ENCODE measurements at places on chromosomes 2 and 18.

DNA sequence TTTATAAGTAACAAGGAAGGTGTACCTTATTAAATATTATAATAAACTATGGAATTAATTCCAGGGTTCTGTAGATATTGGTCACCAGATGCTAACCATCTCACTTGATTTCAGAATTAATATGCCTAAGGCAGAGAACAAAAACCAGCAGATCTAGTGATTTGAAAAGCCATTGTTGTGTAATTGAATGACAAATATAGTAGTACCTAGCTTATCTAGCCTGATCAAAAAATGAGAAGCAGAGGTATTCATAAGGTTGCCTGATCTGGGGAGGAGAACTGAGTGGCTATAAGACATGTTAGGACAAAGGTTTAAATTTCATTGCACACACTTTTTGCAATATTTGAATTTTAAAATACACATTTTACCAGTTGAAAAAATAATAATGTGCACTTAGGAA lies 132.0 kb upstream of the UBE2E3 start:
- no peak for DNase-seq

- DNase-seq: no peak
Observed at GRCh38 chr2:2018713-2019410, 274.5 kb upstream of the PXDN start.

DNA sequence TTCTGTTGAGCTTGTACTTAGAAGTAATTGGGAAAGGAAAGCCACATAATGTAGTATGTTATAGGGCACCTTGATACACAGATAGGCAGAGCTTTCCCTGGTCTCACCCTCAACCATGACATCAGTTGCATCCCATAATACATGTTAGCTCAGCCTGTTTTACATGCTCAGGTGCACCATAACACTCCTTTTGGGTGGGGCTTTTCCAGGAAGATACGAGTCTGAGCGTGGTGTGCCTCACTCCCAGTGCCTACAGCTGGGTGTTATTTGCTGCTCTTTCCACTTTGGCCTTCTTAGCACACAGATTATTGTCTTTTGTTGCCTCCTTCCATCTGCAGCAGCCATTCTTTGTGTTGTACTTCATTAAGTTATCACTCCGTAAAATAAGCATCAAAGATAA lies 11.9 kb downstream of the TTC39C start:
- no peak for DNase-seq

- DNase-seq: no peak
Observed at GRCh38 chr2:219344751-219345430, 12.3 kb upstream of the RESP18 start.

DNA sequence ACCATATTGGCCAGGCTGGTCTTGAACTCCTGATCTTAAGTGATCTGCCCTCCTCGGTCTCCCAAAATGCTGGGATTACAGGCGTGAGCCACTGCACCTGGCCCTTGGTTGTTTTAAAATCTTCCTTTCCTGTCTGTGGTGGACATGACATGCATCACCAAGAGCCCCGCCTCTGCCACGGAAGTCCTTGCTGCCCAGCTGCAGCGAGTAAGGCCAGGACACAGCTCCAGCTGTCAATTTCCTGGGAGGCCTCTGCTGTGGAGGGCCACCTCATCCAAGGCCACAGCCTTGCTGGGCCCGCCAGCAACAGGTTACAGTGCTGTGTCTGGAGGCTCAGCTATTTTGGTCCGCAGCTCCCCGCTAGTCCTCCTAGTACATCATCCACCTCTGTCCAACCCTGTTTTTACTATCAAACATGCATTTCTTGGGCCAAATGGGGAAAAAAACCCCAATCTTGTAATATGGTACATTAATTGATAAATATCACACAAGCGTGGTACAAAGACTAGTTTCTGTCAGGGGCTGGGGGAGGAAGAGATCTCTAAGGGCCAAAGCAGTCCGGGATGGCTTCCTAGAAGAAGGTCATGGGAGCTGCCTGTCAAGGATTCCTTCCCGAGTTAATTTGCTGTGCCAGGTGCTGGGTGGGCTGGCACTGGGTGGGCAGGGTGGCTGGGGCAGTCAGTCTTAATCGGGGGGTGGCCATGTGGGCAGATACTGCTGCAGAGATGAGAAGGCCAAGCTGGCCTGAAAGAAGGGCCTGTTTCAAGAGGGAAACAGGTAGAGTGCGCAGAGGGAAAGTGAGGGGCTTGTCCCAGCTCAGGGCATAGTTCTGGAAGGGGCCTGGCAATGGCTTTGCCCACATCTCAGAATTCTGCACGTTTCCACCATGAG lies 100.5 kb downstream of the INHBB start:
- no peak for DNase-seq

DNA sequence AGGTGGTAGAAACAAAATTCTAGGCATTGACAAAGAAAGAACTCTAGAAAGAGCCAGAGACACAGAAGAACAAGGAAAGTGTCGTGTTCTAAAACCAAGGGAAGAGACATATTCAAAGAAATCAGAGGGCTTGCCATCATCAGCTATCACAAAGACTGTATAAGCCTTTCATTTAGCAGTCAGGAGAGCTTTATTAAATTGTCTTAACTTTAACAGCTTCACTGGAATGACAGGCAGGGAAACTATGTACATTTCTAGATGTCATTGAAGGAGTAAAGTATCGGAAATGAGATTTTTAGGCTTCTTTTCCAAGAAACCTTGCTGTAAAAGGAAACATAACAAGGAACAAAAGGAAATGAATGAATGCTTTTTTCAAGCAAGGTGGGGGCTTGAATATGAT lies 15.8 kb downstream of the KYNU start:
- no peak for DNase-seq

DNA sequence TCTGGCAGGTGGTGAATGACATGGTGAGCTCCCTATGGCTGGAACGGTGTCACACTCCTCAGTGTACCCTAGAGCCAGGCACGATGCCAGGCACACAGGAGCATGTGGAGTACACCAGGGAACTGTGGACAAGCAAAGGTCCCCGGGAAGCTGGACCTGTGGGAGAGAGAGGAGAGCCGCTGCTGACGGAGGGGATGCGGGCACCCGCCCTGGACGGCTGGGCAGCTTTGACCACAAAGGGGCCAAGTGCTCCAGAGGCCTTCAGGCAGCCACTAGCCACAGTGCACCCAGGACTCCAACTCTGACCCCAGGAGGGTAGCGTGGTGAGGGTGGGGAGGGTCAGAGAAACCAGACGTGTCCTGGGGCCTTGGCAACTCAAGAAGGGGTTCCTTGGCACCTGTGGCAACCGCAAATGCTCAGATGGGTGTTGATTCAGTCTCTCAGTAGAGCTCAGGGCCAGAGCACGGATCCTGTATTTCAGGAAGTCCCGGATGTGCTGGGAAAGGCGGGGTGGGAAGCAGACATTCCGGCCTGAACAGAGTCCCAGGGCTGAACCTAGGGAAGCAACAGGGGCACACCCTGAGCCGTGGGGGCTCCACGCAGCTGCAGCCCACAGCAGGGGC lies 2.3 kb upstream of the MAB21L4 start:
- no peak for DNase-seq

- no peak for DNase-seq
Observed at GRCh38 chr2:146128216-146128615, 1608.3 kb upstream of the ZEB2 start.

GRCh38 chr2:205965707-205966106 lies 120.3 kb downstream of the INO80D start:
- DNase-seq: no peak

GRCh38 chr2:235591921-235592320 lies 98.1 kb downstream of the AGAP1 start:
- no peak for DNase-seq

GRCh38 chr18:48003426-48004349 lies 73.2 kb upstream of the SMAD2 start:
- DNase-seq: no peak

GRCh38 chr2:215754546-215754945 lies 258.8 kb downstream of the MREG start:
- DNase-seq: no peak

GRCh38 chr2:120369250-120369649 lies 23.3 kb downstream of the INHBB start:
- no peak for DNase-seq

DNA sequence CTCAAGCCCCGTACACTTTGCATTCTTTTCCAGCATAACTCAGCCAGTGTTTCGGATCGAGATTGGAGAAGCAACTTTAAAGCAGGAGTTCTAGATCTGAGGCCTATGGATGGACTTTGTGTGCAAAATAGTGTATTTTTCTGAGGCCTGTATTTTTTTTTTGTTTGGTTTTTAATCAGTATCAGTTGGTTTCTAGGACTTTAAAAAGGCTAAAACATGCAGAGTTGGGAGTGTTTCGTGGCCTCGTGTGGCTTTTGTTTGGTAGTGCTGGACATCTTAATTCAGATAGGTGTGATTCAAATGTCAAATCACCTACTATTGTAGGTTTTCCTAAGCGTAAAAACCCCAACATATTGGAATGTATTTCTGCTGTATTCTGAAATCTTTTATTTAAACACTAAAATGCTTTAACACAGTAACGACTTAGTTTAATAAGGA lies 282 bp upstream of the PUS10 start:
- no peak for DNase-seq

DNA sequence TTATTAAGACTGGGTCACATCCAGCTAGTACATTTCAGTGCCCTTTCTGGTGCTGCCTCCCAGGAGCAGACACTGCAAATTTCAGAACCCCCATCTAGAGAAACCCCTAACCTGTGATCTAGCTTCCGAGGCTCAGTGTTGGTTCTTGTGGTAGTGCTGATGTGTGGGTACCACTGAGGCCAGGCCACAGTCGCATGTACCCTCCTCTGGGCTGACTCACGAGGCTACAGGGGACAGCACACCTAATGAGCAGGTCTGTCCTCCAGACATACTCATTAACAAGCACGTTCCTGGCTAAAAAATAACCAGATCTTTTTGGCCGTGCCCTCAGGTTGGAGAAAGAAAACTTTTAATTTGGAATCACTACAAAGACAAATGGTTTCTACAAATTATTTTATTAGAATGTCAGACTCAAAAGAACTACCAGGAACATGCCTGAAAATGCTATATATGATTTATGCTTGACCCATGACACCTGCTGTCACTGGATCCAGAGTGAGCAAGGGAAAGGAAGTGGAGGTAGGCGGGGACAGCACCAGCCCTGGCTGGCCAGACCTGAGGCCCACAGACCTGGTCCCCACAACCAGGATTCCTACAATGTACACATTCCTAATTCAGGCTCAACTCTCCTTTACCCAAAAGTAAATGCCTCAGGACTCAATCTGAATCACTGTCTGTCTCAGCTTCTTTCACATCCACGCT lies 8.5 kb downstream of the CIAO1 start:
- no peak for DNase-seq

GRCh38 chr2:119473621-119474370 lies 42.1 kb downstream of the TMEM37 start:
- DNase-seq: no peak

DNA sequence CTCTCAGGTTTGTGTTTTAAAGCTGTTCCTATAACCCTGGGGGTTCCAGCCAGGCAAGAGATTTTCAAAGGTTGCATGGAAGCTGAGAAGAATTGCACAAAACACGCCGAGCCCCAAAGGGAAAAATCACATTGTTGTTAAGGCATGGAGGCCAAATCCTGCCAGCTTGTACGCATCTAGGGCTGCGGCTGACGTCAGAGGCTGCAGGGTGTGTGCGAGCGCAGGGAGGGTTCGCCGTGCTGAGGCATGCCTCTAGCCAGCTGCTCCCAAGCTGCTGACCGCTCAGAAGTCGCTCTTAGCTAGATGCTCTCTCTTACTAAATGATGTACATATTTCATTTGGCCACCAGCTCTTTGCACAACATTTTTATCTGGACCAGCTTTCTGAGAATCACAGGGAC lies 191.8 kb downstream of the LPIN1 start:
- no peak for DNase-seq

- DNase-seq: no peak
Observed at GRCh38 chr2:195610717-195611116, 46.3 kb upstream of the SLC39A10 start.
